ENCODE measurements at places on chromosomes 1 and 21.

DNA sequence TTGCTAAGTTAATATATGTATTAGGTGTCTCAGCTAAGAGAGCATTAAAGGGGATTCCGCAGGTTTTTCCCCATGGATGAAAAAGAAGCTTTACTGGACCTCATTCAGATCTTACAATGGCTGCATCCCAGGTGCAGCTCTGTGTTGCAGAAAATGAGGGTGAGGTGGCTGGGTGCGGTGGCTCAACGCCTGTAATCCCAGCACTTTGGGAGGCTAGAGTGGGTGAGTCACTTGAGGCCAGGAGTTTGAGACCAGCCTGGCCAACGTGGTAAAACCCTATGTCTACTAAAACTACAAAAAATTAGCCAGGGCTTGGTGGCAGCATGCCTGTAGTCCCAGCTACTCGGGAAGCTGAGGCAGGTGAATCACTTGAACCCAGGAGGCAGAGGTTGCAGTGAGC is 58.5 kb upstream of the MORC3 start:
- no peak for DNase-seq

DNA sequence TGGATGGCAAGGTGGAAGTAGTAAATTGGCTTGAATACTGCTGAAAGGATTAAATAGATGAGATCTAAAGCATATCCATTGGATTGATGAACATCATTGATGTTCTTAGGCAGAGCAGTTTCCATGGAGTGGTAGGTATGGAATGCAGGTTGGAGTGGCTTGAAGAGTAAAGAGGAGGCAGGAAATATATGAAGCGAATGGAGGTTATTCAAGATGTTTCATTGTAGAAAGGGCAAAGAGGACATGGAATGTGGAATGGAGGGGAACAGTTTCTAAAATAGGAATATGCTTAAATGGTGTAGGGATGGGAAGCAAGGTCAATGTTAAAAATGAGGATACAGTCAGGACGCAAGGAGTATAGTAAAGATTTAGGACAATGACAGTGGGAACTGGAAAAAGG is 6.1 kb downstream of the OSBPL9 start:
- no peak for DNase-seq

GRCh38 chr1:114718661-114719423 is 2.3 kb upstream of the NRAS start:
- DNase-seq = no peak

GRCh38 chr1:219833214-219833815 is 95.0 kb downstream of the SLC30A10 start:
- DNase-seq = no peak

GRCh38 chr1:245378745-245379144 is 224.0 kb downstream of the KIF26B start:
- DNase-seq = no peak

DNA sequence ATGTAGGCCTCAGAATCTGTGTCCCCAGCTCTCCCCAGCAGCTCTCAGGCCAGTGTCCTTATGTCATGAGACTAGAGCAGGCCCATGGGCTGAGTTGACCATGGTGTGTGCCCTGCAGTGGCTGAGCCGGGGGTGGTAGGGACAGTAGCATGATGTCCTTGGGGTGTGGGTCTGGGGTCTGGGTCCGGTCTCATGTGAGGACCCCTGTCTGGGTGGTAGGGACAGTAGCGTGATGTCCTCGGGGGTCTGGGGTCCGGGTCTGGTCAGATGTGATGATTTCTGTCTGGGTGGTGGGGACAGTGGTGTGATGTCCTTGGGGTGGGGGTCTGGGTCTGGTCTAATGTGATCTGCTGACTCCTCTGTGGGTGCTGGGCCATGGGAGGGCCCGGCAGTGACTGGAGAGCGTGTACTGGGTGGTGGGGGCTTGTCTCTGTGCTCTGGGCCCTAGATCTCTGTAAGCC is 64.5 kb downstream of the OBSCN start:
- no peak for DNase-seq

Data from stimulated activated CD4-positive, alpha-beta T cell treated with anti-CD3 and anti-CD28 coated beads, Interleukin-4, amount 100 ng/mL, for 4 hours (primary cell).